ENCODE measurements at places on chromosomes 5 and 9.
A peak's percentile ranks its signal among the peaks of the same experiment; 100 is the strongest.

DNA sequence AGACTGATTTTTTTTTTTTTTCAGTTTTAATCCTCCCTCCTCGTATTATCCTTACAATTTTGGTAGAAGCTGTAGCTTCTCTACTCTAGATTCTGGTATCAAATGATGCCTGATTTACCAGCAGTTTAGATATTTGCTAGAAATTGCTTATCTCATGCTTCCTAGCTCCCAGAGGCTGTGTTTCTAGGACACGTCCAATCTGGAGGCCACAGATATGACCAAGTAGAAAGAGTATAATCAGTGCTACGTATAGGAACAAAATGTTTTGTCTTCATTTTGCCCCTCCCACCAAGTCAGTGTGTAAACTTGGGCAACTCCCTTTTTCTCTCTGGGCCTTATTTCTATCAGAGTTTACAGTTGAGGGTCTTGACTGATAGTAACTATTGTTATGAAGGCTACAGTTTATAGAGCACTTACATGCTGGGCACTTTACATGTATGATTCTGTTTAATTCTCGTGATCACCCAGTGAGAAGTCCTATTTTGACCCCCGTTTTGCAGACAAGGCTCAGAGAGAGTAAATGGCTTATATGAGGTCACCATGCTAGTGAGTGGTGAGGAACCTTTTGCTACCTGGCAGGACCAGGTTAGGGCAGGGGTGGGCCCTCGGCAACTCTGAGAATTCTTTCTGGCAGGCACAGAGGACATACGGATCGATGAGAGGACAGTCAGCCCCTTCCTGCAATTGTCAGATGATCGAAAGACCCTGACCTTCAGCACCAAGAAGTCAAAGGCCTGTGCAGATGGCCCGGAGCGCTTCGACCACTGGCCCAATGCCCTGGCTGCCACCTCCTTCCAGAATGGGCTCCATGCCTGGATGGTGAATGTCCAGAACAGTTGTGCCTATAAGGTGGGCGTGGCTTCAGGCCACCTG lies 7.6 kb downstream of the HDHD3 start:
- no peak for DNase-seq

DNA sequence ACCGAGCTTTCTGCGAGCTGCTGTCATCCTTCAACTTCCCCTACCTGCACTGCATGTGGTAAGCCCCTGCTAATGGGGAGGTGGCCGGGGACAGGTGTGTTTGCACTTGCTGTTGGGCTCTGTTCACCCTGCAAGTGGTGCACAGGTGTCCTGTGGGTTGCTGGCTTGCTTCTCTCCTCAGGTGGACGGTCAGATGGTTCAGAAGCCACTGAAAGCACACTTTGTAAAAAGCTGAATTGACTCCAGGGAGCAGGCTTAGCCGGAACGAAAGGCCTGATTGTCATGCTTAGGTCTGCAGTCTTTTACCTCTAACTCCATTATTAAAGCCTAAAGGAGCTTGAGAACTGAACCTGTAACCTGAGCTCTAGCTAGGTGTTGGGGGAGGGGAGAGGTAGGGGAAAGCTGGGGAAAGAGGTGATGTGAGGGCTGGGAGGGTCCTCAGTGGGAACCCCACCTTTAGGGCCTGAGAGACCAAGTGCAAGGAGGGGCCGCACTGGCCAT lies 37.6 kb downstream of the ACER2 start:
- no peak for DNase-seq

- no peak for DNase-seq
Measured at GRCh38 chr9:3473405-3473804, 52.4 kb downstream of the RFX3 start.

GRCh38 chr5:16304846-16305245 lies 125.3 kb upstream of the MARCHF11 start:
- DNase-seq, result no peak

- no peak for DNase-seq
Measured at GRCh38 chr5:115532517-115532916, 12.1 kb downstream of the FEM1C start.

- DNase-seq, result peak; percentile 84
Measured at GRCh38 chr5:149371296-149371962, 7.7 kb downstream of the IL17B start.

GRCh38 chr5:148445578-148445977 lies 61.8 kb downstream of the FBXO38 start:
- DNase-seq, result no peak

- DNase-seq, result no peak
Measured at GRCh38 chr9:126367616-126368015, 41.0 kb downstream of the MVB12B start.

DNA sequence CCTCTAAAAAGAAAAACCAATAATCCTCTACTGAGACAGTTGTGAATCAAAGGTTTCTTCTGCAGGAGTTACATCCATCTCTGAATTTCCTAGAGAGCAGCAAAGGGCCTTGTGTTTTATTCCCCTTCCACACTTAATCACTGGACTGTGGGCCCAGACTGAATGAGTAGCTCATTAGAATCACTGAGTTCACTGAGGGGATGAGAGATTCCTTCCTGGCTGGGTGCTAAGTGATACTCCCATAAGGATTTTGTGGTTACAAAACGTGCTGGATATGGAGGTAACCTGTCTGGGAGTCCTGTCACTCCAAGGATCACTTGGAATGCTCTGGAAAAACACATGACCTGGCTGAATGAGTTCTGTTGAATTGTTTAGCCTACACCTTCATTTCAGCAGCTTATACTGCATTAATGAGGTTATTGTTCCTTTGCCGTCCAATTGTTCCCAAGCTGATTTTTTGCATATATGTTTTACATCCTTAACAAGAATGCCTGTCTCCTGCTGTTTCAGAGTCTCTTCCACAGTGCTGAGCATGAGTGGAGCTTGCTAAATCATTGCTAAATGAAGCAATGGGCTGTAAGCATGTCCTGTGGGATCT lies 82.9 kb downstream of the MEF2C start:
- DNase-seq, result no peak

GRCh38 chr5:43839218-43839617 lies 236.2 kb downstream of the NNT start:
- no peak for DNase-seq

- no peak for DNase-seq
Measured at GRCh38 chr5:140883373-140883772, 1.4 kb downstream of the PCDHA13 start.

DNA sequence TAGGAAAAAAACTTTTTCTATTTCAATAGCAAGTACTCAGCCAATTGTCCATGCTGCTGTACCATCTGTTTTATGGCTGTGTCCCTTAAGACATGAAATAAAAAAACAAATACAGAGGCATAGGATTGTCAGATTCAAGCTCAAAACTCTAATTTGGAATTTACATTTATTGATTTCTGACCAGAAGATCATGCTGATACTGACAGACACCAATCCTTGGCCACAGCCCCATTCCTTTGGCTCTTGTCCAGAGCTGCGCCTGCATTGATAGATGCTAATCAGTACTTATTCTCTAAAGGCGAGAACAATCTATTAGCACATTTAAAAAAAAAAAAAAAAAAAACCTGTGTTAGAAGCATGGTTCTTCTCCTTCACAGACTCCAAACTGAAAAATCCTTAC lies 384.6 kb downstream of the TMEM232 start:
- DNase-seq, result no peak

DNA sequence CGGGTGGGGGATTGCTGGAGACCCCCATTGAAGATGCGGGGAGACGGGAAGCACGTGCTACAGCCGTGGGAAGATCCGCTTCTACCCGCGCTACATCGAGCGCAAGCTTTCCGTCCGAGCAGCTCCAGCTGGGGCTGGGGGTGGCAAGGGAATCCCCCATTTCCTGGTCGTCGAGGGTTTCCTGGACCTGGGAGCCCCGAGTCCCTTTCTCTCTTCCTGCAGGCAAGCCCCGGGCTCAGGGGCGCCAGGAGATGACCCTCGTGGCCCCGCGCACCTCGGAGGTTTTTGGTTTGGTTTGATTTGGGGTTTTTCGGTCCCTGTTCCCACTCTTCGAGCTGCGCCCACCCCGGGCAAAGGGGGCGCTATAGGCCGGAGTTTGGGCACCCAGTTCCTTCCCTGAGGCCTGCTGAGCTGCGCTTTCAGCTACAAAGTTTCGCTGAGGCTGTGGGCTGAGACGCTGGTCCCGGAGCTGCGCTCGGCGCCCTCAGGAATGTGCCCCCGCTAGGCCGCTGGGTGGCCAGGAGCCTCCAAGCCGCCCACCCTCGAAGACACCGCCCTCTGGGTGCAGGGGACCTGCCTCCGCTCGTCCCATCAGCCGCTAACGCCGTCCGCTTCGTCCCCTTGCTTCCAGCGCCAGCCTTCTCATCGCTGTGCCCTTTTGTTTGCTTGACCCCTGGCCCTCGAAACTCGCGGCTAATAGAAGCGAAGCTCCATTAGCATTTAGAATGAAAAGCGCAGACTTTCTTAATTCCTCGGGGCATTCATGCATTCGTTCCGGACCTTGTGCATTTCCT lies 2.9 kb downstream of the NR4A3 start:
- DNase-seq, result peak; percentile 70

DNA sequence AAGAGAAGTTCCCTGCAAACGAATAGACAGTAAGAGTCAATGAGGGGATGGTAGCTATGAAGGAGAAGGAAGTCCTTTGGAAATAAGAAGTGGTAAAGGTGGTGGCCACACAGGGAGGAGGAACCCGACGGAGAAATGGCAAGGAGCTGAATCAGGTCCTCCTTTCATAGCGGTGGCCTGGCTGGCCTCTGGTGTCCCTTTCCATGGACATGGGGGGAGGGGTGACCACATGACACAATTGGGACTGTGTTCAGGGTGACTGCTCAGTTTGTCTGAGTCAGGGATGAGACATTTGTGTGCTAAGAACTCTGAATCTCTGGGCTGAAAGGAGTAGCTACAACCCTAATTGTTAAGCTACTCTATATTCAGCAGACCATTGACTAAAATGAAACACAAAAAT lies 28.7 kb upstream of the TIMD4 start:
- DNase-seq, result no peak

GRCh38 chr9:36878986-36879982 lies 154.8 kb downstream of the PAX5 start:
- no peak for DNase-seq

DNA sequence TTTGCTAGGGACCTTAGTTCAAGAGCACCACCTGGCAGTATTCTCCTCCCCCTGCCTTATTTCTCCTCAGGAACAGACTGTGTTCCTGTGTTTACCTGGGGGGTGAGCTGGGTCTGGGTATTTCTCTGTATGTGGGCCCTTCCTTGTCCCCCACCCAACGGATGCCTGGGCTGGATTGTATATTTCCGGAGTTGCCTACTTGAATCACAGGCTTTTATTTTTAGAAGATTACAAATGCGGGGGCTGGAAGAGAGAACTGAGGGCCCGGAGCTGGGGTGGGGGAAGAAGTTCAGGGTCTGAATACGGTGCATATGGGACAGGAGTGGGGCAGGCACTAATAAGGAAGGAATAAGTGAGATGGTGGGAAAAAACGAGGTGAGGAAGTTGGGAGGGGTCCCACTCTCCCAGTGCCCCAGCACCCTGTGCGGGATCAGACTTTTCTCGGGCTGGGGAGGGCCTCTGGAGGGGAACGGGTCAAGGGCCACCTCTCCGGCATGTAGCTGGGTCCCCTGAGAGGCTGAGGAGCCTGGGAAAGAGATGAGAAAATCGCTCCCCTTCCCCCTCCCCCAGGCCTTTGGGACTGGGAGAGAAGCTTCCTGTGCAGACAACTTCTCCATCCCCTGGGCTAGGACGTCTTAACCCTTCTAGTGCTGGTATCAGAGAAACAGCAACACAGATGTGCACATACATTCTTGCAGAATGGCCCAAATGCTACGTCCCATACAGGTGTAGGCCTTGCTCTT lies 42.1 kb downstream of the PCDH1 start:
- no peak for DNase-seq

DNA sequence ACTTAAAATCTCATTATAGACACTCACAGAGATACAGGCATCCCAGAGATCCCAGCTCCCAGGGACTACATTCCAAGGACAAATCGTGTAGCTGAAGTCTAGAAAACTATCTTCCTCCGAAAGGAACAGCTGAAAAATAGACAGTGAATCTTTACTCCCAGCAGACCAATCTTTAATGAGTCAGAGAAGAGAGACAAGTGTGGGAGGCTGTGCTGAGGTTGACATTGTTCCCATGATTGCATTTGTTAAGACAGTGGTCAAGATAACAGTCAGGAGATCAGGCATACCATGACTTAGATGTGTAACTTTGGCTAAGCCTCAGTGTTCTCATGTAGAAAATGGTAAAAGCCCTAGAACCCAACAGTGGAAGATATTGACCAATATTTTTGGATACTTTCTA lies 120.7 kb downstream of the PAPPA start:
- no peak for DNase-seq

- no peak for DNase-seq
Measured at GRCh38 chr9:72144756-72145492, 4.3 kb upstream of the GDA start.

DNA sequence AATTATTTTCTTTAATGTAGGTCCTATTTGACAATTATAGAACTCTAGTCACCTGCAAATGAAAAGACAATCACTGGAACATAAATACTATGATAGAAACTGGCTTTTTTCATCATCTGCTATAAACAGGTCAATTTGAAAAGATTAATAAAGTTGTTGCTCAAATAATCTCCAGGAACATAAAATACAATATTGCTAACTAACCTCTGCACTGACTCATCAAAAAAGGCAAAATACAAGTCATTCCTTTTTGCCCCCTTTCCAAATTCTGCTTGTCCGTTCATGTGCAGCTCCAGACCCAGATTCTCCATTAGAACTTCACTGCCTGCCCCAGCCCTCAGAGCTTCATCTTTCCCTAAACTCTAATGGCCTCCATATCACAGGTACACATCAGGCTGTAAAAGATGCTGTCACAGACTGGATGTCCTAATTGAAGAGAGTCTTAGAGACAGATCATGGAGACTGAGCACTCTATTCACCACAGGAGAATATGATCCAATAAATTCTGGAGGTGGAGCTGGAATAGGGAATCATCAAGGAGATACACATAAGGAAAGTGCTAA lies 1.6 kb downstream of the DCTN4 start:
- no peak for DNase-seq

GRCh38 chr5:42992088-42992879 lies 47.8 kb downstream of the ANXA2R start:
- peak; percentile 40 for DNase-seq

GRCh38 chr9:119917175-119917574 lies 547.9 kb upstream of the BRINP1 start:
- no peak for DNase-seq

DNA sequence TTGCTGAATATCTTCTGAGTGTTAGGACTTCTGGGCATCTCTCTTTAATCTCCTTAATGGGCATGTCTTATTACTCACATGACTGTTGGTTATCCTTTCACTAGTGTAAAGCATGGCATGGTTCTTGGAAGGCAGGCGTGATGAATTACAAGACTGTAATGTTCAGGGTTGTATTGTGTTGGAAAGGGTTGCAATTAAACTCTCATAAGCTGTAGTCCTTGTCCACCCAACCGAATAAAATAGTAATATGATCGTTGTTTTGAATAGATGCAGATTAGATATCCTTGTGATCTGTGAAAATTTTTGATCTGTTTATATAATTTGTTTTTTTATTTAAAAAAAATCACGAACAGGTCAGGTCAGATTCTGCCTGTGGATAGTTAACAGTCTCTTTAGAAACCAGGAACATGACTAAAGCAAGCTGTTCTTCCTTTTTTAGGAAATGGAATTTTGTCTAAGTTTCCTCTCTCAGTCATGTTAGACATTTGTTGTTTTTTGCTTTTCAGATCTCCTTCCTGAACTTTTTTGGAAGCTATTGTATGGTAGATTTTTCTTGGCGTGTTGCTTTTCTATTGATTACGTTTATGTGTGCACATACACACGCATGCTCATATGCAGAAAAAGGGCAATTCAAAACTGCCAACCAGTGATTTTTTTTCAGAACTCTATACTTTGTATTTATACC lies 121.8 kb downstream of the ARHGEF28 start:
- DNase-seq, result no peak

- no peak for DNase-seq
Measured at GRCh38 chr5:141039517-141039916, 11.7 kb upstream of the PCDHB1 start.

GRCh38 chr5:159527546-159528254 lies 197.4 kb upstream of the IL12B start:
- DNase-seq, result no peak

Data from GM12891 (cell line).